Retina (tissue), 1 donor: ENCODE measurements at places on chromosomes 6 and 20.

DNA sequence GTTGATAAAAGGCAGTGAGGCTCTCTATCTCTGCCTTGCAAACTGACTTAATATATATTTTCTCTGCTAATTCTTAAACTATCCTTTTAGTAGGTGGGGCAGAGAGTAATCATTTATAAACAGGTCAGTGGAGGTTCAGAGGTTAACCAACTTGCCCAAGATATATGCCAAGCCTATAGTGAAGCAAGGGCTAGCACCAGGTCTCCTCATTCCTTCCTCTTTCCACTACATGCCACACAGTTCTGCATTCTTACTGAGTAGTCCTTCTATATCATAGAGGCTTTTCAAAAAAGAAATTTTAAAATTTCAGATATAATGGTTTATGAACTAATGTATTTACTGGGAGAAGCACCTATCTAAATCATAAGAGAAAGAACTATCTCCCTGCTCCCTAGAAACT, 8.5 kb downstream of the ARG1 start:
- no peak for DNase-seq

GRCh38 chr6:106761160-106761559, 131.8 kb downstream of the QRSL1 start:
- DNase-seq: no peak

DNA sequence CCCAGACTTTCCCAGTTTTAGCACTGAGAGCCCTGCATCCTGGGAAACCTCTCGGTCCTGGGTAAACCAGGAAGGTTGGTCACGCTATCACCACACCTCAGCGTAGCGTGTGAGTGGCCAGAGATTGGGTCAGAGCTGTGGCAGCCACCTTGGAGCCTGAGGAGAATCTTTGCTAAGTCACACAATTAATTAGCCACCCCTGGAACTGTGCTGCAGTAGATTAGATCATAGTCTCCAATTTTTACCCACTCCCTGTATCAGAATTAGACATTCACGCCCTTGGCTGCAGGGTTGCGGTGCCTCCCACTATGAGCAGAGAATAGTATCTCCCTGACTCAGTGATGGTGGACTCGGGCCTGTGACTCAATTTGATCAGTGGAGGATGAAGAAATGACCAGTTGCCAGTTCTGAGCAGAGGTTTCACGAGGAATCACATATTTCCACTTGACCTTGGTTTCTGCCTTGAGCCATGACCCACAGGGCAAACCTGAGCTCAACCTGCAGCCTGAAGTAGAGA, 6.0 kb upstream of the PTGIS start:
- DNase-seq: no peak

DNA sequence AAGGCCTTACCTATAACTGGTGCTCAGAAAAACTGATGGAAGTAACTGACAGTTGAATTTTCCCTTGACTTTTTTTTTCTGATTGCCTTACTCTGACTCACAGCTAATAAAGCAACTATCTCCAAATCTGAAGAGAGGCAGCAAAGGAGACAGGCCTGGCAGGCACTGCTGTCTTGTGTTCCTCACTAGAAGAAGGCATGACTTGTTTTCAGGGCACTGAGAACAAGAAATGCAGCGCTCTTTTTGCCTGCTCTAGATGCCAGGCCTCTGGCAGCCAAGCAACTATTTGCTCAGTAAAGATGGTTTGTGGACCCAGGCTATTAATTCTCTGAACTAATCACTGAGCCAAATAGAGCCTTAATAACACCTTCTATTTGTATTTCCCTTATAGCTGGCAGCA, 155.1 kb downstream of the PRDM13 start:
- DNase-seq: no peak

GRCh38 chr20:8155229-8155628, 23.2 kb downstream of the PLCB1 start:
- DNase-seq: no peak

GRCh38 chr6:125882243-125882642, 74.3 kb upstream of the HINT3 start:
- no peak for DNase-seq

- DNase-seq: peak; percentile 18
These were observed 103.8 kb upstream of the PLCB4 start for GRCh38 chr20:8964959-8965562.
